ENCODE measurements at places on chromosomes 16 and 17.

GRCh38 chr17:61458000-61458399 lies 5.8 kb downstream of the TBX4 start:
- DNase-seq, result no peak

DNA sequence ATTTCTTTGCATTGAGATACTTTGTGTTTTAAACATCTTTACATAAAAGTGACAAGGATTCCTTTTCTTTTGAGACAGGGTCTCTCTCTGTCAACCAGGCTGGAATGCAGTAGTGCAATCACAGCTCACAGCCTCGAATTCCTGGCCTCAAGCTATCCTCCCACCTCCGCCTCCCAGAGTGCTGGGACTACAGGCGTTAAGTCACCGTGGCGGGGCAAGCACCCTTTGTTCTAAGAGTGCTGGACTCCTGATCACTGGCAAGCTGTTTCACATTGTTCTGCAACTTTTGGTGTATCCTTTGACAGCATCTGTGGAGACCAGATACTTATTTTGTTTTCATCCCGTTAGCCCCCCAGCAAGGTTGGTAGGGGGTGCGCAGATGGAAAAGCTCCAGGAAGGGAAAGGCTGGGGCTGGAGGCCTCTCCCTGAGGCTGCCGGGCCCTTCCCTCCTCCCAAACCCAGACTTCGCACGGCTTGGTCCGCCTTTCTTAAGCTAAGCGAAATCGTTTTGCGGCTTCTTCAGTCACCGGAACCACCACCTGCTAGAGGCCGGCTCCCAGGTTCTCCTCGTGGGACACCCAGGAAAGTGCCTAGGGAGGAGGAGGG lies 1.1 kb downstream of the ST6GALNAC2 start:
- DNase-seq, result no peak

- peak; percentile 26 for DNase-seq
These were observed 13.0 kb upstream of the NFATC3 start for GRCh38 chr16:68072038-68072695.

GRCh38 chr16:67207249-67208091 lies 8.5 kb downstream of the ELMO3 start:
- no peak for DNase-seq

GRCh38 chr16:72952811-72953271 lies 95.1 kb downstream of the ZFHX3 start:
- no peak for DNase-seq

GRCh38 chr16:68490829-68491575 lies 42.7 kb upstream of the SMPD3 start:
- DNase-seq, result no peak

DNA sequence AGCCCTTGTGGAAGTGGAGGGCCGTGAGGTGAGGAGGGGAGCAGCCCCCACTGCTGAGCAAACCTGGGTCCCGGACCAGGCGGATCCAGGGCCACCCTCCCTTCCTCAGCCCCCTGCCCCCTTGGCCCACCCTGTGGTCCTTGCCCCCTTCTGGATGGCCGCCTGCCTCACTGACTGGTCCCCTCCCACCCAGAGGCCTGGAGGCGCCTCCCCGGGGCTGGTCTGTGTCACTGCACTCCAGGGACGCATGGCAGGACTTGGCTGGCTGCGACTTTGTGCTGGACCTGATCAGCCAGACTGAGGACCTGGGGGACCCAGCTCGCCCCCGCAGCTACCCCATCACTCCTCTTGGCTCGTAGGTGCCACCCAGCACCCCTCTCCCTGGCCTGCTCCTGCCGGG lies 19.2 kb upstream of the SMIM5 start:
- no peak for DNase-seq

DNA sequence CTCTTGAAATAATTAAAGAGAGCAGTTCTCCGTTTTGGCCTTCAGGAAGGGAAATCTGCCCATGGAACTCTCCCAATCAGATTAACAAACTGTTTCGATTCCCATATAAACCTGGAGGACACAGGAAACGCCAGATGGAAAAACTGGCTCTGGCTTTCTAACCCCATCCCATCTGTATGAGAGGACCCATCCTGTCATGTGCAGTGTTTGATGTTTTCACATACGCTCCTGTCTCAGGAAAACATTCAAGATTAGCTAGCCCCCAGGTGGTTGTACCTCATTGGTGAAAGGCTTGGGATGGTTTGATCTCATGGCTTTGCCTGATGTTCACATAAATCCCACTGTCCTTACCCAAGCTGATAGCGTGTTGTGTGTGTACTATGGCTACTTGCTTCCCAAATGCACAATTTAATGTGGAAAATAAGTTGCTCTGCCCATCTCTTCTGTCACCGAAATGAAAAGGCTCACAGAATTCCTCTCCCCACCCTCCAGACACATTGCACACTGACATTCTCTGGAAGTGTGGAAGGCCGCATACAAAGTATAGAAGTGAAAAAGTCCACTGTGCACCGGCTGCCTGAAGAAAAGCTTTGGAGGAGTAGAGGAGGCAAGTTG lies 18.2 kb upstream of the ERN1 start:
- peak; percentile 54 for DNase-seq

DNA sequence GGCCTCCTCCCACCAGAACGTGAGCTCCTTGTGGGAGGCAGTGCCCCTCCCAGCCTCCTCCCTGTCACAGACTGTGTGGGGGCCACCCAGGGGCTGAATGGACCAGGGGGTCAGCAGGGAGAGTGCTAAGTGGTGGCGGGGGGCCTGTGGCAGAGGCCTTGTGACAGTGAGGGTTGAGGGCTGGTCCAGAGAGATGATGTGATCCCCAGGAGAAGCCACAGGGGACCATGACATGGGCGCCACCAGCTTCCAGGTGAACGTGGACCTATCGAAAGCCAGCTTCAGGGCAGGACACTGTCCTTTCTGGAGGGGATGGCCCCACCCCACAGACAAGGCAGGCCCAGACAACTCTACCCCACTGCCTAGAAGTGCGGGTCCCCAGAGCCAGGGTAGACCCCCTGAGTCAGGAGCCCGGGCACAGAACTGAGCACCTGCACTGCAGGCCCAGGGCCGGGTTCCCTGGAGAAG lies 3.1 kb downstream of the SPSB3 start:
- DNase-seq, result no peak

GRCh38 chr16:9055661-9056060 lies 35.8 kb upstream of the HAPSTR1 start:
- no peak for DNase-seq

DNA sequence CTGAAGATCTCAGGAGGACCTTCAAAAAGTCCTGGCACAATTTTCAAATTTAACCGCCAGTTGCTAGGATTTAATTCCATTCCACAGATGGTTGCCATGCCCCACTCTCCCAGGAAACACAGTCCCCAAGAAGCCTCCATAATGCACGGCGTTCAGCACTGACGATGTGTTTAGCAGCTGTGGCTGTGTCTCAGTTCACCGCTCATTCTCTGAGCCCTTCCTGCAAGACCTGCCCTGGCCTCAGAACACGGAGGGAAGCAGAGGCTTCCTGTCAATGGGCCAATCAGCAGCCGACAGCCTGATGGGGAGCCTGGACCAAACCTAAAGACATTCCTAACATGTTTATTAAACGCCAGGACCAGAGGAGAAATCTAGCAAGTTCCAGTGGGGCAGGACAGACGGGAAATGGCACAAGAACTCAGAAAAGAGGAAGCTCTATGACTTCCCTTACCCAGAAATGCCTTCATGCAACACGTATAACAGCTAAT lies 4.9 kb downstream of the MYLK3 start:
- peak; percentile 73 for DNase-seq

GRCh38 chr17:4354206-4354605 lies 12.3 kb downstream of the UBE2G1 start:
- DNase-seq, result no peak

DNA sequence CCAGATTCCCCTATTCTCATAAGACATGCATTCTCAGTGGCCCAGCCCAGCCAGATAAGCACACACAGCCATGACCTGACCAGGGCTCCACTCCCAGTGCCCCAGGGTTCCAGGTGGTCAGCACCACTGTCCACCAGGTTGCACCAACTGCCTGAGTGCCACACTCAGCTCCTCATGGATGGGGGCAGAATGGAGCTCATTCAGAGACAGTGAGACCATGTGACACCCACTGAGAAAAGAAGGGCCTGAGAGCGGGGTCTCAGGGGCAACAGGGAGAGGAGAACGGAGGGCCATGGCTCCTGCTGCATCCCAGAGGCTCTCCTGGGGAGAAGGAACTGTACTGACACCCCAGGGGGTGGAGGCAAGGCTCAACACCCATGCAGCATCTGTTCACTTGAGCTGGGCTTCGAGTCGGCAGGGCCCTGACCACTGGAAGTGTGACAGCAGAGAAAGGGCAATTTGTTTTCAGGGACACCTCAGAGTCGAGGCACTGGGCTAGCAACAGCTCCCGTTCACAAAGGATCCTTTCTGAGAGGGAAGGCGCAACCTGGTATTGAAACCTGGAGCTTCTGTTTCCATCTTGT lies 18.7 kb upstream of the SLC38A8 start:
- no peak for DNase-seq

DNA sequence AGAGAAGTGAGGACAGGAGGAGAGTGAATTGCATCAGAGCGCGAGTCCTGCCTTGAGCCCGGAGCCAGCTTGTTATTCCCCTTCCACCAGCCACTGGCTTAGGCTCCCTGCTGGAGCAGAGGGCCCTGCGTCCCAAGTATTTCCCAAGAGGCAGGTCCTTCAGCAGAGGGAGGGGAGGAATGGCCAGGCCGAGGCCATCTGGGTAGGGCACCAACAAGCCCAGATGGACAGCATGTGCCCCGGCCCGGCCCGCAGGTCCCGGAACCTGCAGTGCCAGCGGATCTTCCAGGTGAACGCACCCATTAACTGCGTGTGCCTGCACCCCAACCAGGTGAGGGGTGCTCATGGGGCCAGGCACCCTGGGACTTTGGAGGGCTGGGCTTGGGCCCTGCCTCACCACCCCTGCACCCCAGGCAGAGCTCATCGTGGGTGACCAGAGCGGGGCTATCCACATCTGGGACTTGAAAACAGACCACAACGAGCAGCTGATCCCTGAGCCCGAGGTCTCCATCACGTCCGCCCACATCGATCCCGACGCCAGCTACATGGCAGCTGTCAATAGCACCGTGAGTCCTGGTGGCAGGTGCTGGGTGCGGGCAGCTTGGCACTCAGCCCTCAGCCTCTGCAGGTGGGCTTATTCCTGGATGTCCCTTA lies 1.7 kb downstream of the MLST8 start:
- peak; percentile 54 for DNase-seq

DNA sequence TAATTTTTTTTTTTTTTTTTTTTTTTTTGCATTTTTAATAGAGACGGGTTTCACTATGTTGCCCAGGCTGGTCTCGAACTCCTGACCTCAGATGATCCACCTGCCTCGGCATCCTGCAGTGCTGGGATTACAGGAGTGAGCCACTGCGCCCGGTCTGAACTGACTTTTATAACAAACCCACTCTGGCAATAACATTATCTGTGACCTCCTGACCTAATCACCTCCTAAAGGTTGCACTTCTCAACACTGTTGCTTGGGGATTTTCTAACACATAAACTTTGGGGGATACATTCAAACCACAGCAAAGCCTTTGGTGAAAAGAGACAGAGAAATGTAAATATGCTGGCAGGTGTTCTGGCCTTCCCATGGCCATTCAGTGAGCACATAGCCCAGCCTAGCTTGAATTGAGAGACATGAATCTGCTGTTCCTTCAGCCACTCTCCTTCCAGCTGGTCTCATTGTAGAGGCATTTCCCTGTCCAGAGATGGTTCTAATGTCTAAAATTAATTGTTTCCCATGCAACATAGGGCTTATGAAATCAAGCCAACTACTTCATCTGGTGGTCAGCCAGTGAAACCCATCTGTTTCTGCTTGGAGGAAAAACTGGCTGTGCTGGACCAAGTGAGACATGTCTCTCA lies 28.3 kb downstream of the LYRM1 start:
- DNase-seq, result no peak

- no peak for DNase-seq
These were observed 1.7 kb upstream of the MNT start for GRCh38 chr17:2402544-2402943.

DNA sequence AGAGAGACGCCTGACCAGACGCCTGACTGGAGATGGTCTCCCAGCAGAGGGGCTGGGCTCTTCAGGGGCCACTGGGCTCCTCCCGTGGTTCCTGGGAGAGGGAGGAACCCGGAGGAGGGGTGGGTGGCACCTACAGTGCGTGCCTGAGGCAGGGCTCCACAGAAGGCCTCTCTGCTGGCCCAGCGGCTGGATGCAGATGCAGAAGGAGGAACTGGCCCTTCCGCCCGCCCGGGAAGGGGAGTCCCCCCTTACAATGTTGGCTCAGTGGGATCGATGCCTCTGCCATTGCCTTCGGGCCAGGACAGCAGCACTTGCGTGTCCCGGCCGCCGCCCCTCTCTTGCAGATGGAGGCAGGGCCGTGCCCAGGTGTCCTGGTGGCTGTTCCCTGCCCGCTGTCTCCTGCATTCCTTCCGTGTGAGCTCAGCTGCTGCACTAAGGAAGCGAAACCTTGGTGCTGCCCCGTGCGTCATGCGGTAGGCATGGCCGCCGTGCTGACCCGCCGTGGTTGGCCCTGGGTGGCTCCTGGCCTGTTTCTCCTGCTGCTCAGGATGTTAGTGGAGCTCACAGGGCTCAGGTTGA lies 15.1 kb downstream of the BAIAP2 start:
- peak; percentile 76 for DNase-seq
